ENCODE measurements at places on chromosomes 4 and X.

DNA sequence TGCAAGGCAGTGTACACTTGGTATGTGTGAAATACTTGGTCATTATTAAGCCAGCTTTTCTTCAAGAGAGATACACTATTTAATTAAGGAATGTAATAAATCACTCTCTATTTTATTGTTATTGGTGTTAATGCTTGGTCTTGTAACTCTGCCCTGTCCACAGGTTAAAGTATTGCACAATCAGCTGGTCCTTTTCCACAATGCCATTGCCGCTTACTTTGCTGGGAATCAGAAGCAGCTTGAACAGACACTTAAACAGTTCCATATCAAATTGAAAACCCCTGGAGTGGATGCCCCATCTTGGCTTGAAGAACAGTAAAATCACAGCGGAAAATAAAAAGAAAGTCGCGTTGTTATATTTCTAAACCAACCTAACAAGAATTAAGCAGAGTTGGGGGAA is 26.2 kb upstream of the FHDC1 start:
- no peak for DNase-seq

DNA sequence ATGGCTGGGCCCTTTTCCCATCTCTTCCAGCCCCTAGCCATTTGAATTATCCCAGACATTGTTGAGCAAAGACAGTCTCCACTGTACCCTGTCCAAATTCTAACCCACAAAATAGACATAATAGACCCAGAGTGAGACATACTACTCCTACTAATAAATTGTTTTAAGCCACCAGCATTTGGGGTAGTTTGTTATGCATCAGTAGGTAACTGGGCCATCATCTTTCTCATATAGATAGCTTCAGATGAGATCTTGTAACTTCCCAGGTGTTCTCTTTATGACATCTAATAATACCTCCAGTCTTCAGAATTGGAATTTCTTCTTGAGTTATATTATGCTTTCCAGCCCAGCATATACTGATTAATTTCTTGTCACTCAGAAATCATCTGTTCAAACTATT is 117.2 kb upstream of the OTUD4 start:
- DNase-seq, result no peak

GRCh38 chr4:20265726-20266125 is 14.0 kb downstream of the SLIT2 start:
- no peak for DNase-seq

DNA sequence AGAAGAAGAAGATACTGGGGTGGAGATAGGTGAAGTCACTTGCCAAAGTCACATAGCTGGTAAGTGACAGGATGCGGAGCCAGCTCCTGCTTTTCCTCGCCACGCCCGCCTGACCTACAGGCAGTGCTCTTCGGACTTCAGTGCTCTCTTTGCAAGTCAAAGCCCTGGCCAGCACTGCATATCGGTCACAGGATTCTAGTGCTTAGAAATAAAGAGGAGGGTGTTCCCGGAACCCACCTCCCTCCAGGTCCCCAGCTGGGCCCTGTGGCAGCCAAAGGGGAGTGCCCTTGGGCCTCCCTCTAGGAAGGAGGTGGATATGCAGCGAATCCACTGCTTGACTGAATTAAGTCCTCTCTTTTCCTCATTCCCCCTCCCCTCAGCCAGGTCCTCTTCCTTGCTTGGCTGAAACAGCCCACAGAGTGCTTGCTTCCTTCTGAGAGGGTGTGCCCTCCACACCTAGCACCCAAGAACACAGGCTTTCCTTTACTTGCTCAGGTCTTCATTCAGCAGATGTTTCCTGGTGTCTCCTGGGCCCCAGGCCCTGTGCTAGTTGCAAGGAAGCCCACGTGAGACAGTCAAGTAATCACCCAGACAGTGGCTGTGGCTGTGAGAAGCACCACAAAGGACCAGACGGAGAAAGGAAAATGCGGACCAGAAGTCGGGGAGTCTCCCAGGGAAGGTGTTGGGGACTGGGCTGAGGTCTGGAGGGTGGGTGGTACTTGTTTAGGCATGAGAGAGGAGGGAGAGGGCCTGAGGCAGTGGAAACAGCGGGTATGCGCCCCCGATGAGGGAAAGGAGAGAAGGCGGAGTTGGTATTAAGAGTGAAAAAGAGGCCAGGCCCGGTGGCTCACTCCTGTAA is 14.0 kb upstream of the HMGB3 start:
- DNase-seq, result no peak

DNA sequence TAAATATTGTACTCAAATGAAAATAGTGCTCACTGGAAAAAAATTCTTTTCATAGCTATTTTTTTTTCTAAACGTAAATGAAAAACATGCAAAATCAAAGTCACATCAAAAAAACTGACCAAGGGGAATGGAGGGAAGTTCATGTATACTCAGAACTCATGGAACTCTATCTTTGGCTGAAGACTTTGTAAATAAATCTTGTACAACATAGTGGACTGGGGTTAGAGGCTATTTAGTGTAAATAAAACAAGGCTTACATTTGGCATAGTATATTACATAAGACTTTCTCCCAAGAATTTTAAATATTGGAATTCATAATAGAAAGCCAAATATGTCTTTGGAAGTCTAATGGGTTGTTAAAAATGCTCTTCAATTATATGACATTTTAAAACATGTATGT is 59.8 kb upstream of the PDE5A start:
- DNase-seq, result no peak

- DNase-seq, result no peak
Observed at GRCh38 chr4:92969650-92970379, 666.0 kb downstream of the GRID2 start.

- no peak for DNase-seq
Observed at GRCh38 chr4:33696041-33696440, 2548.3 kb downstream of the ARAP2 start.
